ENCODE measurements at places on chromosomes 4 and X.

- no peak for DNase-seq
Measured at GRCh38 chr4:78244705-78245485, 187.8 kb downstream of the FRAS1 start.

GRCh38 chrX:36856849-36857248, 151.3 kb upstream of the FAM47C start:
- no peak for DNase-seq

- DNase-seq, result peak; percentile 52
Measured at GRCh38 chrX:112868586-112868985, 28.0 kb upstream of the AMOT start.

DNA sequence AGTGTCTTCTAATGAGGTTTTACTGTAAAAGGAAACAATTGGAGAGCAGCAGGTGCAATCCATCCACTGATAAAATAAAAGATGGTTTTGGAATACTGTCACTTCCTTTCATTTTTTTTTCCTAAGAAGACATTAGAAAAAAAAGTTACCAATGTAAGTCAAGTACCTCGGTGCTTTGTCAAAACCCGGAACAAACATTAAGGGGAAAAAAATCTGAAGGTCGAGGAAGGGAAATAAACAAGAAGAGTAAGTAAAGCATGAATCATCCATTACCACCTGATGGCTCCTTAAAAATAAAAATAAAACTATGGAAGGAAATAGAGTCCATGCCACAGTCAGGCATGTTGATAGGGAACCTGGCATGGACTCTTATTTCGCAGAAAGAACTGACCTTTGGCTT, 15.3 kb upstream of the XPNPEP2 start:
- no peak for DNase-seq

GRCh38 chr4:159048166-159048886, 54.6 kb upstream of the RAPGEF2 start:
- DNase-seq, result no peak

DNA sequence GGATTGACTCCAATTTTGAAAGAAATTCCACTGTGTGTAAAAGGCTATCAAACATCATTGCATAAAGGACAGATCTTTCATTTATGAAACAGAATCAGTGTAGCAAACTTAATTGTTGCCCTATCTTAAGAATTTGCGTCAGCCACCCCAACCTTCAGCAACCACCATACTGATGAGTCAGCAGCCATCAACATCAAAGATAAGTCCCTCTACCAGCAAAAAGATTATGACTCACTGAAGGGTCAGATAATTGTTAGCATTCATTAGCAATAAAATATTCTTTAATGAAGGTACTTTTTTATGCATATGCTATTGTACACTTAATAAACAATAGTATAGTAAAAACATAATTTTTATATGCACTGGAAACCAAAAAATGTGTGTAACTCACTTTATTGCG, 15.8 kb upstream of the GRSF1 start:
- no peak for DNase-seq

GRCh38 chrX:32871636-32872035, 339.7 kb downstream of the DMD start:
- DNase-seq, result no peak

GRCh38 chrX:66544181-66544580, 94.7 kb downstream of the EDA2R start:
- no peak for DNase-seq

DNA sequence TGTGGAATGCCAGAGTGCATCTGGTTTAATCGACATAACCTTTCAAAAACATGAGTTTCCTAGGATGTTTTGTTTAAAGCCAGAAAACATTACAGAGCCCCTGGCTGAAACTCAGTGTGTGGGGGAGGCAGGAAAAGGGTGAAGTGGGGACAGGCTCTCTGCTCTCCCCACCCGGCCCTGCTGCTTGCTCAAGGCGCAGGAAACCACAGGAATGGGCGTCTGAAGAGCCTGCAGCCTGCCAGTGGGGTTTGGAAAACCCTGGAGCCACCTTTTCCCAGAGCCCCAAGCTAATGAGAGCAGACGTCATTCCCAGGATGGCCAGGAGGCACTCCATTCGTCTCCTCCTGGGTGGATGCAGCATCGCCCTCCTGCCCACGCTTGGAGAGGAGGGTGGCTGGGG, 240.6 kb downstream of the AFAP1 start:
- DNase-seq, result no peak

- DNase-seq, result no peak
Measured at GRCh38 chr4:77286906-77287305, 129.9 kb downstream of the CCNG2 start.

DNA sequence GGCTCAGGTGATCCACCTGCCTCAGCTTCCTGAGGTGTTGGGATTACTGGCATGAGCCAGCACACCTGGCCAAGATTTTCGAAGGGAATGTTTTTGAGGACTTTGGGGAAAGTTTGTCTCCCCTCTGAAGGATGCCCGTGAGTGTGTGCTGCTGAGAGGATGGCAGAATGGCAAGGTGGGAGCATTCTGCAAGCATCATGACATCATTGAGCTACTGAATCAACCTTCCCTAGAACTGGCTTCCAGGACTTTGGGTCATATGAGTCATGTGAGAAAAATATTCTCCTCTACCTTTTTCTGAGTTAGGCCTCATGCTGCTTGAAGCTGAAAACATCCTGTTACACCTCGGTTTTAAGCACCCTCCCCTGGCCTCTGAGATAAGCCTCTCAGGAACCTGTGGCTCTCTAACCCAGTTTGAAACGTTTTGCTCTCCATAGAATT, 31.0 kb downstream of the TMEM131L start:
- DNase-seq, result no peak

DNA sequence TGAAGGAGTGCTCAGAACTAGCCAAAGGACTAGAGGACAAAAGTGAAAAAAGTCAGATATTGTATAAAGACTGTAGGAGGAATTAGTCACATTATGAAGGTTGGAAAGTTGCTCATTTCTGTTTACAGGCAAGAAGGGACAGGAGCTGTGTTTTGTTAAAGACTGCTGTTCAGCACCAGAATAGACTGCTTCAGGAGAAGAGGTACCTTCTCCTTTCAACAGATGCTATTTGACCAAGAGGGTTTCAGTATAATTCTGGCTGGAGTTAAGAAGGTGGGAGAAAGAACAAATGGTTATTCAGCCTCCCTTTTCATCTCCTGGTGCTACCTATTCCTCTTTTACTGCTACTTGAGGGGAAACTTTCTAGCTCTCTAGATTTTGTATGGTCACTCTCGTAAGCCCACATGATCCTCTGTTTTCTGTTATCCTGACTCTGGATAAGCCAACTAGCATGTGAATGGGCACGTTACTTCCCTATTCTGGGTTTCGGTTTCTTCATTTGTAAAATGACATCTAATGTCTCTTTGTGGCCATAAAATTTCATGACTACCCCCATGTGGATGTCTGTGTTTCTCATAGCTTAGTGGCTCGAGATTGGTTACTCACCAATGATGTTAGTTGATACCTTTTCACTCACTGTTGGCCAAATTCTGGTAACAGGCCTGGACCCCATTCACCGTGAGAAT, 68.9 kb downstream of the SH2D1A start:
- DNase-seq, result no peak

- DNase-seq, result no peak
Measured at GRCh38 chr4:138035781-138036258, 206.3 kb downstream of the SLC7A11 start.

DNA sequence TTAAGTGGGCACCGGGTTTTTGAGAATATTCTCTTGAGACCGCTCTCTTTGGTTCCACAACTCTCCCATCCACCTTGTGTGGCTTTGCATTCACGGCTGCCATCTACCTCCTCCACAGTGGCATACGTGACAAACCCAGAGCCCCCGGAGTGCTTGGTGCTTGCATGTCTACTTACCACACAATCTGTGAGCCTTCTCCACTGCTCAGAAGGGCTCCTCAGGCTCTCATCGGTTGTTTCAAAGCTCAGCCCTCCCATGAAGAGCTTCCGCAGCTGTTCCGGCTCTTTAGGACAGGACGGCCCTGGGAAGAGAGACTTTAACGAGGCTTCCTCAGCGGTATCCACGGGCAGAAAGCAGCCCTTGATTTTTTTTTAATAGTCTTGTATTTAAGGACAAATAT, 167.6 kb upstream of the ANK2 start:
- no peak for DNase-seq

GRCh38 chrX:134634691-134635090, 23.6 kb downstream of the PLAC1 start:
- DNase-seq, result peak; percentile 40

DNA sequence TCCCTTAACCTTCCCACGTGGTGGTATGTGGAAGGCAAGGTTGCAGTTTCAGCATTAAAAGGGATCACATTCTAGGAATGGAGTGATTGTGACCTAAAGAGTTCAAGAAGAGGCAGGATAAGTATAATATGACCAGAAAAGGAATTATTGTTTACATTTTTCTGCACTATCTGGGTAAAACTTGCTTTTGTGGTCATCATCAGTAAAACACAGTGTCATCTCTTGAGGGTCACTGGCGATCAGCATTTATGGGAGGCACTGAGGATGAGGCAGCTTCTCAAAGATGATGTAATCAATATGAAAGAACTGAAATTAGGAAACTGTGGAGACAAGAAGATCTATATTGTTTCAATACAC, 88.7 kb downstream of the CFAP299 start:
- DNase-seq, result no peak

DNA sequence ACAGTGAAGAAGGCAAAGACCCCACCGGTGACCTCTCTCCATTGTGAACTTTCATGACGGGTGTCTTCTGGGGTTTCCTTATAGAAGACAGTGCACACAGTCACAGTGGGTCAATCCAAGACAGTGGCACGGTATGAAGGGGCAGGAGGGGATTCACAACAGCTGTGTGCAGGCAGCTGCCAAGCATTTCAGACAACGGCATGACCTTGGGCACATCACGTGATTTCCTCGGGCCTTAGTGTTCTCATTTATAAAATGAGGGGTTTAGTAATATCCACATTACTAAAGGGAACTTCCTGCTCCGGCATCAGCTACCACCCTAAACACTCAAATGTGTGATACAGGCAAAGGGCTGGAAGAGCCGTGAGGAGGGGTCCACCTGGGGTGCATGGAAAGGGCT, 42.9 kb downstream of the RBM47 start:
- DNase-seq, result no peak

GRCh38 chr4:104491481-104492182, 3.1 kb downstream of the CXXC4 start:
- no peak for DNase-seq

DNA sequence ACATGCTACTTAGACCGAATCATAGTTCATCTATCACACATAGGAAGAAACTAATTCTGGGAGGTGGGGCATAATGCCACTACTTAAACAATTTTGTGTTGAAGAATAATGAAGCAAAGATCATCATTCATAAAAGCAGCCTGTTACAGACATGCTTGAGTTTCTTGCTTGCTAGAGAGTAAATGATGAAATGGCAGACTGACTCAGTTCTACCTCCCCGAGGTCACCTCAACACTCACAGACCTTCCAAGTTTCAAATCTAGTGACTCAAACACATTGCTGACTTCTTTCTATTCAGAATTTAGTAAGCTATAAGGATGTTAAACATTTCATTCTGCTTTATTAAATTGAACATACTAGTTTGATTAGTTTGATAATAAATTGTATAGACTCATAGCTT, 636.5 kb upstream of the FRG1 start:
- no peak for DNase-seq

DNA sequence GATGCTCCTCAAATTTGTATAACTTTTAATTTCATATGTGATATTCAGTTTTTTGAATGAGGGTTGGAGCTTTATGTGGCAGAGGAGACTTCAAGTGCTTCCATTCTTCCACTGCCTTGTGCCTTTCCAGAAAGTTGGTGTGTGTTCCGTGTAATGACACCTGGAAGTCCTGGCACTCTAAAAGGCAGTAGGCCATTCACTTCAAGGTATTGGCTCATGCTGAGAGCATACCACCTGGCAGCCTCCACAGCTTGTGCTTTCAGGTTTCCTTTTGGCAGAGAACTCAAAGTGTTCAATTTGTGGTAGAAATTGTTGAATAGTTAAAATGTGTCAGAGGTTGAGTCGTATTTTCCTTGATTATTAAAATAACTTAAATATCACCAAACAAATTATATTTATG, 49.6 kb downstream of the GRIA2 start:
- DNase-seq, result no peak

DNA sequence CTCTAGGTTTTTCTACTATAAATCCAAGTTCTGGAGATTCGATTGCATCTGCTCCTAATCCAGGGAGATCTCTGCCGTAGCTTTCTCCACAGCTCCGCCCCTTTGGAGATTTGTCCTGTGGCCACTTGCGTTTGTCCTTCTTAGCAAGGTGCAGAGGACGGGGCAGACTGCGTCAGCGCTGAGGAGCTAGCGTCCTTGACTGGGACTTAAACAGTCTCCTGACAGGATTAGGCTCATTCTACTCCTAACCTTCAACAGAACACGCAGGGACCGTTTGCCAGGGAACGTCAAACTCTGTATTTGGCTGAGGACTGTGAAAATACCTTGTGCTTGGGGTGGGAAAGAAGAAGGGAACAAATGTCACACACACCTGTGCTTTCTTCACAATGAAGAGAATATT, 38.6 kb downstream of the SORBS2 start:
- no peak for DNase-seq

- DNase-seq, result no peak
Measured at GRCh38 chrX:8304668-8305067, 133.6 kb upstream of the VCX2 start.

GRCh38 chr4:71602289-71602900, 181.5 kb downstream of the GC start:
- no peak for DNase-seq

GRCh38 chrX:44874420-44875184, 1.6 kb downstream of the KDM6A start:
- DNase-seq, result no peak

- DNase-seq, result no peak
Measured at GRCh38 chr4:55186700-55187099, 61.3 kb upstream of the KDR start.

DNA sequence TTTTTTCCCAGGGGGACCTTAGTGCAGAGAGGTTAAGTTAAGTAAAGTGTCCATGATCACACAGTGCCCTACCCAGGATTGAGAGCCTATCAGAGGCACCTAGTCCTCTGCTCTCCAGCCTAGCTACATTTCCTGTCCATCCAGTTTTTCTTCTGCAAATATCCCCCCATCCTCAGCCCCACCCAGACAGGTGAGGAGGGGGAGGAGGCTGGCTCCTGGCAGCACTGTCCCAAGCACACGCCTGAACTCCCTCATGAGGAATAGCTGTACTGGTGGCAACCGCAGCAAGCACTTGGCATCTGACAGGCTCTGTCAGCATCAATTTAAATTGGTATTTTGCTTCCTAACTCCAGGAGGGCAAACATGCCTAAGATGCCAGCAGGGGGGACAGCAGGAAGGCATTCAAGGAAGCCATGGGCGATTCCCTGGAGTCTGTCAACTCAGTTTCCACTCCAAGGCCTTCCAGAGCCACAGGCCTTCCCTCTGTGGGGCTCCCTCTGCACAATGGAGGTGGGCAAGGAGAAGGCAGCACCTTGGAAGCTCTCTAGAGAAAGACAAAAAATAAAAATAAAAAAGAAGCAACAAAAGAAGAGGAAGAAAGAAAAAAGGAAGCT, 6.4 kb upstream of the FRMPD3 start:
- DNase-seq, result no peak

- no peak for DNase-seq
Measured at GRCh38 chr4:169116270-169116901, 106.3 kb upstream of the CBR4 start.

GRCh38 chrX:50905334-50905733, 5.2 kb upstream of the BMP15 start:
- DNase-seq, result no peak
